ENCODE measurements at places on chromosomes 16 and 17.
A peak's percentile ranks its signal among the peaks of the same experiment; 100 is the strongest.

DNA sequence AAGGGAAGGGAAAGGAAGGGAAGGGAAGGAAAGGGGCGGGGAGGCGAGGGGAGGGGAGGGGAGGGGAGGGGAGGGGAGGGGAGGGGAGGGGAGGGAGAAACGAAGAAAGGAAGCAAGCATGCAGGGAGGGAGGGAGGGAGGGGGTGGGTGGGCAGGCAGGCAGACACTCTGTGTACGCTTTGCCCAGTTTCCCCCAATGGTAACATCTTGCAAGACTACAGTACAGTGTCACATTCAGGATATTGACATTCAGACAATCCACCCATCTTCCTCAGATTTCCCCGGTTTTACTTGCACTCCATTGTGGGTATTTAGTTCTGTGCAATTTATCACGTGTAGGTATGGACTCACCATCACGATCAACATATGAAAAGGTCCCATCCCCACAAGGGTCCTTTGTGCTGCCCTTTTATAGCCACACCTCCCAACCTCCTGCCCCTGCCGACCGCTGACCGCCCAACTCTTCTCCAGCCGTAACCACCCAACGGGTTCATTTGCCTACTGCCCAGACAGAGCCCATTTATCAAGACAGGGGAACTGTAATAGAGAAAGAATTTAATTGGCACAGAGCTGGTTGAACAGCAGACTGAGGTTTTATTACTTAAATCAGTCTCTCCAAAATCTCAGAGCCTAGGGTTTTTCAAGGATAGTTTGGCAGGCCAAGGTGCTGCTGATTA lies 91.4 kb upstream of the FA2H start:
- DNase-seq = no peak

- DNase-seq = peak; percentile 54
These were observed 111.0 kb downstream of the N4BP1 start for GRCh38 chr16:48498769-48499631.

DNA sequence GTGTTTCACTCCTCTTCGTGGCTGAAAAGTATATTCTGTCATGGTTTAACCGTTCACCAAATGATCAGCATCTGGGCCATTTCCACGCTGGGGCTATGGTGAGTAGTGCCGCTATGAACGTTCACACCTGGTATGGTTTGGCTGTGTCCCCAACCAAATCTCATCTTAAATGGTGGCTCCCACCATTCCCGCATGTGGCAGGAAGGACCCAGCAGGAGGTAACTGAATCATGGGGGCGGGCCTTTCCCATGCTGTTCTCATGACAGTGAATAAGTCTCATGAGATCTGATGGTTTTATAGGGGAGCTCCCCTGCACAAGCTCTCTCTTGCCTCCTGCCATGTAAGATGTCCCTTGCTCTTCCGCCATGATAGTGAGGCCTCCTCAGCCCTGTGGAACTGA lies 45.7 kb upstream of the ZNF469 start:
- DNase-seq = no peak

GRCh38 chr17:19626079-19626478 lies 22.5 kb upstream of the ALDH3A2 start:
- DNase-seq = no peak

GRCh38 chr16:14186795-14187221 lies 115.7 kb downstream of the MRTFB start:
- DNase-seq = no peak

GRCh38 chr16:20899477-20900298 lies 470 bp downstream of the DCUN1D3 start:
- peak; percentile 36 for DNase-seq

DNA sequence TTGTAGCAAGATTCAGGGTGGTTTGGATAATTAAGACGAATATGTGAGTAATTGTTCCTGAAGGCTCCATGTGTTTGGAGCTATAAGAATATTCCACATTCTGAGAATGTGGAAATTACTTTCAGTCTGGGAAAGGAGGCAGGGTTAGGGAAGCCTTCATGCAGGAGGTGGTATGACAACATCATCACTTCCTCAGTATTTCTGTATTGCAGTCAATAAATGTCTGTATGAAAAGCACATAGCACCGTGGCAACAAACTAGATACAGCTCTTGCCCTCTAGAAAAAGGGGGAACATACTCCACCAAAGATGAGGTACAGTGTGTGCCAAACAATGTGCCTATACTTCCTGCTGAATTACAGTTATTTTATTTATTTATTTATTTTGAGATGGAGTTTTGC lies 26.1 kb upstream of the DHRS7B start:
- DNase-seq = no peak

DNA sequence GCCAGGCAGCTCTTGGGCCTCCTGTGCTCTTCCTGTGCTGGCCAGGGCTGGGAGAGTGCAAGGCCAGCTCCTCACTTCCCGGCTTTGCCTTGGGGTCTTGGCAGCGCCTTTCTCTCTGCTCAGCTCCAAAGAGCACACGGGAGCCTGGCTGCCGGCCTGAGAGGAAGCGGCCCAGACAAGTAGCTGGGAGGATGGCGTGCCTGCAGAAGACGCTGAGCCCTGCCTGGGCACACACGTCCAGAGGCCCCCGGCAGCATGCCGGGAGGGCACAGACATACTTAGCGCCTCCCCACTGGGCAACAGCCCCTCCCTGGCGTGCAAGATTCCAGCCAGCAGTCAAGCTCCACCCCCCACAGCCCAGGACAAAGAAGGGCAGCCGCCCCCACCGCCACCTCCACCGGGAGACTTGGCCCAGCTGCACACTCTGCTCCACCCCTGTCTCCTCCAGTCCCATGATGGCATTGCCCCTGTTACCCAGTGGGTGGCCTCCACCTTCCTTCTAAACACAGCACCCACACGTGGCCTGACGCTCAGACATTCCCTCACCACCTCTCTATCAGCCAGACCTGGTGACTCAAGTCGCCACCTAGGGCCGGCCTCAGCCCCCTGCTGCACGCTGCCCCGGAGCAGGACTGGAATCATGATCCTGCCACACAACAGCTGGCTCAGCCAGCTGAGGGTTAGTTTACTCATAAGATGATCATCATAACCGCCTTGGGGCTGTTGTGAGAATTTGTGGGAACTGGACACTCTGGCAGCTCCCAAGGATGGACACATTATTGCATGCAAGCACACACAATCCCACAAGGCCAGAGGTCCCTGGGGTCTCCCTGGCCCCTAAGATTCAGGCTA lies 12.4 kb downstream of the SGCA start:
- peak; percentile 98 for DNase-seq

- DNase-seq = peak; percentile 80
These were observed 161.1 kb upstream of the CACNG5 start for GRCh38 chr17:66673668-66674276.

- no peak for DNase-seq
These were observed at the start of gene MARCHF10 for GRCh38 chr17:62807812-62808575. MARCHF10 (minus strand) TSS chr17:62808314; CDS start chr17:62801735, 6,579 bp downstream.

GRCh38 chr17:48646183-48647102 lies 20.3 kb upstream of the HOXB9 start:
- DNase-seq = peak; percentile 64

DNA sequence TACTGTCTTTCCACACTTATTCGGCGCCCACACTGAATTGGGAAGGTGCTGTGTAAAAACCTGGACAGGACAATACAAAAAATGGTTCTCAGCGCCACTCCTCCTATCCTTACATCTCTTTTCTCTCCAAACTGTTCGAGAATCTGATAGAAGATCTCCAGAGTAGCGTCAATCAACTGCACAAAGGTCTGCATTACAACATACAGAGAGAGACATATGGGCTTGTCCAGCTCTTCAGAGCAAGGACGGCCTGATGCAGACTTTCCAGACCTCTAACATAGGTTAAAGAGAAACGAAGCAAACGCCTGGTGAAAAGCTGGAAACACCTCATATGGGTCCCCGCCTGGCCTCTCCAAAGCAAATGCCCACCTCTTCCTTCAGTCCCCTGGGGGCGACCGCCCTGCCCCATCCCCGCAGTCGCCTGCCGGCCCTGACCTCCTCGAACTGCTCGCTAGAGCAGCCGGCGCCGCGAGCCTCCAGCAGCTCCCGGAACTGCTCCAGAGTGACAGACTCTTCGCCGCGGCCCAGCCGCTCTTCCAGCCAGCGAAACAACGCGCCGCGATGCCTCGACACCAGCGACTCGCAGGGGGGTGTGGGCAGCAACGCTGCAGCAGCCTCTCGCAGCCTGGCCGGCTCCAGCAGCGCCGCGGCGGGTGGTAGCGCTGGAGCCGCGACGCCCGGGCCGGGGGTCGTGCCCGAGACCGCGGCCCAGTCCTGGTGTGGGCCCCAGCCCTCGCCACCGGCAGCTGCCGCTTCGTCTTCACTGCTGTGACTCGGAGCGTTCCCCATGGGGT lies 526 bp downstream of the ZZEF1 start:
- no peak for DNase-seq

DNA sequence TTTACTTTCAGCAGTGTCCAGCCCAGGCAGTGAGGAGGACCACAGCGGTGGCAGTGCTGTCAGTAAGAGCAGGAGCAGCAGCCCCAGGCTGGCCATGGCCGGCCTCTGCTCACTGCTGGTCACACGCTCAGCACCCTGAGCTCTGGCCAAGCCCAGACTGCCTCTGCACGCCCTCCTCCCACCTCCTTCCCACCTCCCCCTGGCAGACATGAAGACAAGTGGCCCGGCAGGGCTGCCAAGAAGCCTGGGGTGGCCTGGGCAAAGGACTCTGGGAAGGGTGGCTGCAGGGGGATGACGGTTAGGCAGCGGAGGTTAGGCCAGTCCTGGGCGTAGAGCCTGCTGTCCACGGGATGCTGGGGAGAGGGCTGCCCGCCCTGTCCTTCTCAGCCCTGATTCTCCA lies at the start of gene C16orf89:
Gene C16orf89 (minus strand): TSS at position 144 of the 400 bp plus-strand sequence. CDS start 48 bp downstream, at position 96.
- no peak for DNase-seq

DNA sequence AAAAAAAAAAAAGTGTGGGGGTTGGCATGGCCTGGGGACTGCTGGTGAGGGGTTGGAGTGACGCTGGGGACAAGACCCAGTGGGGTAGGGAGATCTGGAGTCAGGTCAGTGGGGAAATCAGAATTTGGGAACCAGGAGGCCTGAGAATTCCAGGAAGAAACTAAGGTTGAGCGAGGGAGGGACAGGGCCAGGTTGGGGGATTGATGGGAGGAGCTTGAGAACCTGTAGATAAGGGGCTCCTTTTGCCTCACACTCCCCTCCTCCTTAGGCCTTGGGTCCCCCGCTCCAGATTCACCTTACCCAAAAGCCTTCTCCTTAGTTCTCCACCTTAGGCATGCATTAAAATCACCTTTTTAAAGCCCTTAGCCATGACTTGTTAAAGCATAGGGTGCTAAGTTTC lies 8.3 kb upstream of the PYDC1 start:
- DNase-seq = no peak

All from A549 (cell line).